ENCODE measurements at places on chromosomes 2 and 18.

DNA sequence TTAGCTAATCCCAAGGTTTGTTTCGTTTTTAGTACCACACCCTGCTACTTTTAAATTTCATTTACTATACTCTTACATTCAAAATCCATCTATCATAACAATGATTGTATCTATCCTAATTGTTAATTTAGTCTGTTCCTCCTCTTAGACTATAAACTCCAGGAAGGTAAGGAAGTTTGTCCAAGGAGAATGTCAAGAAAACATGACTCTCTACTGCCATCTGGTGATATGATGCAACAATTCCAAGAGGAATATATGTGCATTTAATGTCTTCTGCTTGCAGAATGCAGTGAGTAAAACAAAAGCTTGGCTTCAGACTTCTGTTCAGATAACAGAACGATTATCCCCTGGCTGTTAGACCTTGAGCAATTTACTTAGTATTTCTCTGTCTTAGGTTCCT lies 1267.1 kb downstream of the LRP1B start:
- peak; percentile 24 for DNase-seq

DNA sequence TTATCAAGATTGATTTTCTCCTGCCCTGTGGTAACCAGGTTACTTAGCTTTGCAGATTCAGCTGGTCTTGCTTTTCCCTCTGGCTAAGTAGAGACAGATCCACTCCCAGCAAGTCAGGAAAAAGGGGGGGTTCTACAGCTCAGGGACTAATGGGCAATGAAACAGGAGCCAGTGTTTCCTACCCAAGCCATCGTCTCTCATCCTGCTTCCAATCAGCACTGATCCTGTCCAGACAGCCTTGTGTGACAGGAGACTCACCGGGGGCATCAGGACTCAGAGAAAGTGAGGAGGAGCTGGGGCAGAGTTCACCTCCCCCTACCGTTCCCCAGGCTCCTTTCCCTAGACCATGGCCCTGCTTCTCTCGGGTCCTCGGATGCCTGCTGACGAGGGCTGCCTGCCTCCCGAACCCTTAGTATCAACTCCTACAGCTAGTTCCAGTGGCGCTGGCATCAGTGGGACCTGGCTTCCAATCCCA lies 307.6 kb downstream of the ALK start:
- DNase-seq: no peak

DNA sequence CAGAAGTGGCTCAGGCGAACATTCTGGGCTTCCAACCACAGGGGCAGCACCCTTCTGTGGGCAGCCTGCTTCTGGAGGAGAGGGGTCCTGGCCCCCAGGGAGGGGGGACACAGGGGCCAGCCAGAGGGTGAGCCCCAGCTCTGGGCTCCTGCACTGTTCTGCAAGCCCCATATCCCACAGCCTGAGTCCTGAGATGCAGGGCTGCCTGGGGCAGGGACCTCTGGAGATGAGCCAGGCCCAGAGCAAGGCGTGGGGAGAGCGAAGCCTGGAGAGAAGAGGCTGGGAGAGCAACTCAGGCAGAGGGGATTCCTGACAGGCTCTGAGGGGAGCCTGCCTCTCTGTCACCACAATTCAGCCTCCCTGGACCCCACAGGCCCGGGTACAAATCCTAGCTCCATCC lies 13.5 kb upstream of the PRSS56 start:
- DNase-seq: no peak

DNA sequence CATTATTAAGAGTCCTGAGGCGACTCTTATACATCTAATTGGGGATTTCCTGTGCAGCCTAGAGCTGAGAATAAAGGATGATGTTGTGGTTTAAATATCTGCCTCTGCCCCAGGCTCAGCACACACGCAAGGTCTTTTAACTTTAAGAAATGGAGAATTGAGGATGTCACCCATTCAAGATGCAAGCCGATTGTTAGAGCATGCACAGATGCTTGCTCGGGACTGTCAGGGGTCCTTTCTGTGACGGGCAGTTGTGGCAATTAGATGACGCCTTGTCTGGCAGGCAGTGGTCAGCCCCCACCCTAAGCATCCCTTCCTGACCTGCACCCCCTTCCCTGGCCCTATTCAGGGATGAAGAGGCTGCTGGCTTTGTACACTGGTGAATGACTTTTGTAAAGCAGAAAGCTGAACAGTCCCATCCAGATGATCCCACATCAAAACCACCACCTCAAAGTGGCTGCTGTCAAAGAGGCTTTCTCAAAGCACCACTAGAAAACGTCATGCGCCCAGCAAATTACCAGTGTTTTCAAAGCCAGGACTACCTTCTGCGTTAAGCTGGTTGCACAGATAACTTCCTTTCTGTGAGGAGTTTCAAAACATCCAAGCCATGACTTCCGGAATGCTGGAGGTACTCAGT lies 23.7 kb downstream of the FAM178B start:
- peak; percentile 5 for DNase-seq

- no peak for DNase-seq
Measured at GRCh38 chr2:166361351-166362153, 14.2 kb downstream of the SCN9A start.

DNA sequence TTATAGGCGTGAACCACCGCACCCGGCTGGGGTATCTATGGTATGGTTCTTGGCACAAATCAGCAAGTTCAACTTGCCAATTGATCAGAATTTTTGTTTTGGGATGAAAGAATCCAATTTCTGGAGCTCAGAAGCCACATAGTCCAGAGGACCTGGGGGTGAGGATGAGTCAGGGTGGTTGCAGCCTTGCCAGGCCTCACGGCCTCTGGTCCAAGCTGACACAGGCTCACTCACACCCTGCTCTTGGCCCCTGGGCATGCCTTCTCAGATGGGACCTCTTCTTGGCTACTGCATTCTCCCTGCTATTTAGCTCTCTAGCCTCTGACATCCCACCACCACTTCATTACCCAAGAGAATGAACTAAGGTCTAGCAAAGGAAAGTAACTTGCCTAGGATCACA lies 16.3 kb downstream of the CAPG start:
- peak; percentile 5 for DNase-seq

GRCh38 chr2:143473216-143473615 lies 344.0 kb downstream of the ARHGAP15 start:
- DNase-seq: no peak

- DNase-seq: no peak
Measured at GRCh38 chr18:43442571-43442970, 165.3 kb upstream of the SYT4 start.

DNA sequence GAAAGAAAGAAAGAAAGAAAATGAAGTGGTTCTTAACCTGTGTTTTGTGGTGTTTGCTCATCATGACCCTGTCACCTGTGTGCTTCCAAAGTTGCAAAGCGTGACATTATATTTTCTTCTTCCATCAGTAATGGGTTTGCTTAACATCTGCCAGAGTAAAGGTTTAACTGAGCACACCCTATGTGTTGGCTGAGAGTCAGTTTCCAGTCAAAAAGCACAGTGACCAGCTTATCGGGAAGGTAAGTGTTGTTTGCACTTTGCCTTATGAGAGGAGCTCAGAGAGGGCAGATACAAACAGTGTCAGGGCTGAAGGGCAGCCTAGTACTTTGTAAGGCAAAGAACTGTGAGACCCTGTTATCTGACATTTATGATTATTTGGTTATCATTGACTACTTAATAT lies 406.2 kb upstream of the CWC22 start:
- DNase-seq: no peak

DNA sequence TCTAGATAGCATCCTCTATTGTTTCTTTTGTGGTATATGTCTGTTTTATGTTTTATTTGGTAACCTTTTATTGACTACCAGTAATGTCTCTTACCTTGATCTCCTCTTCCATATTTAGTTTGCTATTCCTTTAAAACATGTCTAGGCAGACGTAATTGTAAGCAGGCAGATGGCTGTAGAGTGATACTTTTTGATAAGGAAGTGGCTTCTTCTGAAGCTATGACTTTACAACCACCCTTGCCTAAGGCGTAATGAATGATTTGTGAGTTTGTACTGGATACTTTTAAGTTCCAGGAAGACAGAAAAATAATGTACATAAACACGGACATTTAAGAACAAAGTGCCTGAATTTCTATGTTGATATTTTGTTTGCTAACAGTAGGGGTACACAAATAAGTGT lies 85.6 kb downstream of the ZNF804A start:
- no peak for DNase-seq

- no peak for DNase-seq
Measured at GRCh38 chr2:43190311-43191052, 35.9 kb downstream of the ZFP36L2 start.

DNA sequence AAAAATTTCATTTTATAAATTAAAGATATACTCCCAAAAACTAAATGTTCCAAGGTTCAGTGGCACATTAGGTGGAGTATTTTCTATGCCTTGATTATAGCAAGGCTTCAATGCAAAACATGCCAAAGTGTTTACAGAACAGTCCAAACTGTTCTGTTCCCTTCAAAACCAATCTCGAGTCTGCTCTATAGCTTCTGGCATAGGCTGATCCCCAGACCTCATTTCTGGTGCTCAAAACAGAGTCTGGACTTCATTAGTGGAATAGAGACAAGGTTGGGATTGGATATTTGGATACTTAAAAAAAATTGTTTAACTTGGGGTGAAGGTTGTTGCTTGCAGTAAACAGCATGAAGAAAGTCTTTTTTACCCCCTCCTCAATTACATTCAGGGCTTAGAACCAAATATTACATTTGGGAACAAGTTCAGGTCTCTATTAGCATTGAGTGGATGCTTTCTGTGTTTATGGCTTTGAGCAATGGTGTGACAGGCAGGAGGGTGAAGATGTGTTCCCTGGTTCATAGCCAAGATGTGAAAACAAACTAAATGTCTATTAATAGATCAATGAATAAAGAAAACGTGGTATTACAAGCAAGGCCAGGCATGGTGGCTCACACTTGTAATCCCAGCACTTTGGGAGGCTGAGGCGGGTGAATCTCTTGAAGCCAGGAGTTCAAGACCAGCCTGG lies 208.1 kb upstream of the RND3 start:
- DNase-seq: no peak

- peak; percentile 32 for DNase-seq
Measured at GRCh38 chr2:171592036-171592555, 69.8 kb downstream of the CYBRD1 start.

- DNase-seq: no peak
Measured at GRCh38 chr2:150824118-150824517, 336.7 kb upstream of the RND3 start.

GRCh38 chr2:220371211-220371610 lies 743.8 kb downstream of the SLC4A3 start:
- no peak for DNase-seq

- DNase-seq: no peak
Measured at GRCh38 chr18:3332376-3332775, 70.4 kb downstream of the MYL12B start.

GRCh38 chr2:58875436-58875835 lies 634.3 kb upstream of the FANCL start:
- no peak for DNase-seq

GRCh38 chr2:39685126-39685525 lies 19.4 kb downstream of the TMEM178A start:
- no peak for DNase-seq

DNA sequence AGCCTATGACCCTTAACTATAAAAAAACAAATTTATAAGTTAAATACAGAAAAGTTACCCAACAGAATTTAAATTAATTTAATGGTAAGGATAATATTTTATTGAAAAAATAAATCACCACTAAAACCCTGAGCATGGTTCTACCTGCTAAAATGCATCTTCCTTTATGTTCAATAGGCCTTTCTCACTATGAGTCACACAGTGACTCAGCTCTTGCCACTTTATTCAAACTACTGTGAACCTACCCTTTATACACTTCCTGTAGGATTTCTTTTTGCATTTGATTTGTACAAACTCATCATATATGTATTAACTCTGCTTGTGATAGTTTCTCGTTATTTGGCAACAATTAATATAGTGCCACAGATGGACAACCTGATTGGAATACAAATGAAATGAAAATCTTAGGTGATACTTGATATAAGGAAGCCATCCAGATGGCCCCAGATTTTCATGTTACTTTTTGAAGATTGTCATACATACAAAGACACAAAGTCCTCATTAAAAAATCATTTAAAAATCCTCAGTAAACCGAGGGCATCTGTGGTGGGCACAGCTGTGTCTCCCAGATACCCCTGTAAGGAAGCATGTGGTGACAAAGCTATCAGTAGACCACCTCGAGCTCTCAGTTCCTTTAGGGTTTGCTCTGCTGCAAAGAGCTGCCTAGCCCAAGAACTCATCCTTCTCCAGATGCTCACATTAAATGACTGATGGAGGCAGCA lies 55.2 kb upstream of the COBLL1 start:
- no peak for DNase-seq

GRCh38 chr2:80058562-80058961 lies 246.0 kb downstream of the LRRTM1 start:
- DNase-seq: no peak

DNA sequence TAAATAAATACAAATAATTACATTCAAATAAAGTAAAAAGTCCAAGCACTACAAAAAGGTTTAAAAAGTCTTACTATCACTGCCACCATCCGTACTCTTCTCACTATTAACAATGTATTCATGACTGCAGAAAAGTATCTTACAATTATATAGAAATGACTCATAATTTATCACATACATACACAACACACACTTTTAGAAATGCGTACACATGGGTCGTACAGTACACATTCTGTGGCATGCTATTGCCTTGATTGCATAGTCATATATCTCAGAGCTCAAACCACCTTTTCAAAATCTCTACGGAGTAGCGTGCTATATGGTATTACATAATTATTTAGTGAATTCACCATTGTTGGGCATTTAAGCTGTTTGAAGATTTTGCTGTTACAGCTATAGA lies 41.6 kb upstream of the ANXA4 start:
- DNase-seq: no peak

- no peak for DNase-seq
Measured at GRCh38 chr2:108806371-108807113, 20.0 kb downstream of the CCDC138 start.

- DNase-seq: no peak
Measured at GRCh38 chr2:63242747-63243146, 192.1 kb downstream of the OTX1 start.

DNA sequence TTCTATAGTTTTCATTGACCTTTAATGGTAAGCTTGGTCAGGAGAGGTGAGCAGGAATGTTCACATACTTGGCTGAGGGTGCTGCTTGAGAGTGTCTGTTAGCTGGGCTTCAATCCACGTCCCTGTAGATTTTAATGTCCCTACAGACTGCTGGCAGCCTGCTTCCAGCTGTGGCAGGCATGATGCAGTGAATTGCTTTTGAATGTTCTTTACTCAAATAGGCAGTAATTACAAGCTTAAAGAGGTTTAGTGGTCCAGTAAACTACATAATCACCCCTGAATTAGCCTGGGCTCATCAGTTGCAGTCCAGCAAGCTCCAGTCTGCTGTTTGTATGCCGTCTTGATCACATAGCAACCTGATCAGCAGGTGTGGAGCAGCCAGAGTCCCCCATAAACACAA lies 102.1 kb downstream of the MEIS1 start:
- DNase-seq: peak; percentile 70

- no peak for DNase-seq
Measured at GRCh38 chr18:63267975-63268721, 51.4 kb downstream of the BCL2 start.

DNA sequence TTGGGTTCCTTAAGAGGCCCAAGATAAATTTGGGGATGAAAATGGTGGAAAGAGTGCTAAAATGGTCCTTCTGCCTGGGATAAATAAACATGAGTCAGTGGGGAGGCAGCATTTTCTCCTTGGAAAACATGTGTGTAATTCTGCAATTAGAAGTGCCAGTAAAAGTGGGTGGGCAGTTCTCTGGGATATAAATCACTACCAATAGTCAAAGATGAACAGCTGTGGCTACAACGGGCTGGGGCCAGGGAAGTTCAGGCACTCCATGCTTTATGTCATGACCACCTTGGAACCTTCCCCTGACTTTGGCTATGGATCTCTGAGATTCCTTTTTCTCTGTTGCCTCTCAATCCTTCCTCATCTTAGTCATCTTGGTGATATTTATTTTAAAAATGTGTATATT lies 56.5 kb upstream of the CYRIA start:
- DNase-seq: no peak

GRCh38 chr2:20593072-20594034 lies 57.5 kb downstream of the HS1BP3 start:
- no peak for DNase-seq
